ENCODE measurements at places on chromosomes 7 and 10.

GRCh38 chr7:39530971-39531370, 35.2 kb upstream of the YAE1 start:
- no peak for DNase-seq

DNA sequence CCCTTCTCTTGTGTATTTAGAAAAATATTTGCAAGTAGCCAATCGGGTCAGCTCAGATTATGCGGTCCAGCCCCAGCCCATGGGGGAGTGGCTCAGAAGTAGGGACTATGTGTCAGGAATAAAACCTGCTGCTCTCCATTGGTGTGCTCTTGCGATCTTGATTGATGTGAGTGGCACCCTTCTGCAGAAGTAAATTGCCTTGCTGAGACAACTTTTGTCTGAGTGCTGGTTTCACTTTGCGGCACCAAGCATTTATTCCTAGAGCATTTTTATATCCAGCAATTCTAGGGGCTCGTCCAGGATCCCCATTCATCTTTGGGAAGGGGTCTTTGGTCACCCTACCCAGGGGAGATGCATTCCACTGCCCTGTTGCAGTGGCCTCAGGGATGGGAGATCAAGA, 26.1 kb upstream of the FAM221A start:
- no peak for DNase-seq

GRCh38 chr7:135650831-135651573, 11.3 kb upstream of the STMP1 start:
- DNase-seq = no peak

- DNase-seq = no peak
Observed at GRCh38 chr7:86978808-86979506, 80.5 kb downstream of the ELAPOR2 start.

DNA sequence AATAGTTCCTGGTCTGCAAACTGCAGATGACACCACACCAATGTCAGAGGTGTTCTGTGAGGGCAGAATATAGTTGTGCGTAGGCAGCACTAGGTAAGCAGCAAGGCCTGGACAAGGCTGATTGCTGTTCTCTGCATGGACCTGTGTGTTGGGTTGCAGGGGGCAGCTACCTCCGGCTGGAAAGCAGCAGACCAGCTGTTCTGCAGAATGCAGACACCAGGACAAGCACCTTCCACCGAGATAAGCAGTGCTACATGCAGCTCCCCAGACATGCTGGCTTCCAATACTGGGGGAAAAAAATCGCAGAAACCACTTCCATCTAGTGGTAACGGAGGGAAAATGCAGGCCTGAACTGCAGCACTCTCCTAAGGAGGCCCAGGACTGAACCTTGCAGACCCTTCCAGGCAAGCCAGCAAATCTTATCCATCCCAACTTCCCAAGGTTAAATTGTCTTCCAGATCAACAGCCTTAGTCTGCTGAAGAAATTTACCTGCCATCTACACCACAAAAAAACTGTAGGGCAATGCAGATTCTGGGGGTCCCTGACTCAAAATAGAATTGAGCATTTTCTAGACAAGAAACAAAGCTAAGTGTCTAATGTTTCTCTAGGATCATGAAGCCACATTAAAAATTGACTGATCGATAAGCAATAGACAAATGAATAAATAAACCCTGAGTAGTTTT, 50.5 kb upstream of the COBL start:
- DNase-seq = peak; percentile 14

- peak; percentile 28 for DNase-seq
Observed at GRCh38 chr10:34280599-34281374, 534.3 kb downstream of the PARD3 start.

- no peak for DNase-seq
Observed at GRCh38 chr10:76033457-76034196, 602.2 kb downstream of the LRMDA start.
